ENCODE measurements at places on chromosomes 7 and 10. TPM values are rescaled to one million over a fixed set of nuclear protein-coding genes. Genes with fewer than 3 reads are reported as not detected.
A peak's percentile ranks its signal among the peaks of the same experiment; 100 is the strongest.

Gene PNLIPRP3
- not detected for total RNA-seq

Gene AKR1C8
- not detected for total RNA-seq

Gene ELFN1
- 3.0 TPM for total RNA-seq

Gene HMX2
- 1.0 TPM for total RNA-seq

Gene PAX4
- not detected for total RNA-seq

Gene CYTH3
- 12.3 TPM for total RNA-seq

Gene MIOS
- total RNA-seq = 52.3 TPM

Gene FZD8
- 14.2 TPM for total RNA-seq

Gene FAM25C
- not detected for total RNA-seq

Gene C10orf90
- total RNA-seq = 0.45 TPM

Gene HMX3
- total RNA-seq = not detected

GRCh38 chr7:155792315-155792960, 19.8 kb downstream of the SHH start:
- no peaks in the 10 kb centered on the region for H3K36me3 ChIP-seq
- no peak overlapping the region for H3K4me3 ChIP-seq
- H3K27me3 ChIP-seq = no peaks in the 10 kb centered on the region
- DNase-seq = no peak
- no peak overlapping the region for H3K27ac ChIP-seq
- no peaks in the 10 kb centered on the region for H3K4me1 ChIP-seq

DNA sequence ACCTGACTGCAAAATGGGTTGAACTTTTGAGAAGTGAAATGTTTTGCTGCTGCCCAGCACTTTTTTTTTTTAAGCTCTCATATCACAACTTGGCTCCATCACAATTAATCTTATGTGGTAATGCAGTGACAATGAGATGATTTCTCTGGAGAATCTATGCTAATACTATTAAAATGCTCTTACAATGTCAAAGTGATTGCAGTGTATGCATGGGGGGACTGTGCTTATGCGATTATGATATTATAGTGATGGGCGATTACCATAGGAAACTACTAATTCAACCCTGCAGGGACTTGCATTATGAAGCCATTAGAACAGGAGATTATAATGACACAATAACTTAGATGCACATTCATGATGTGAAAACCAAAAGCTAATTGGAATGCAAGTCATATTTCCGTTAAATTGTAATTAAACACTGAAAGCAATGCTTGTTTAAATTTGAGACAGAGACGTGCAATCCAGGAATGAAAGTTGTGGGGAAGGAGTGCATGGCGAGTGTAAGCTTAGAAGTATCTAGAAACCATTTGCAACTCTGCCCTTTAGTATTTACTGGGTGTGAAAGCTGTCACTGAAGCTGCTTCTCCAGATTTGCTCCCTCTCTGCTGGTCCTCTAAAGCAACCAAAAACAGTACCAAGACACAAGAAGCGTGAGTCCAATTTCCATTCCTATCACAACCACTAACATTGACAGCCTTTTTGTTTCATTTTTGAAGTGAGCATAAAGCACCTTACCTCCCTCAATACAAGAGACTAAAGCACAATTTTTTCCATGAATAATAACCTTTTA, 21.6 kb downstream of the PTER start:
- no peaks in the 10 kb centered on the region for H3K4me1 ChIP-seq
- no peaks in the 10 kb centered on the region for H3K27me3 ChIP-seq
- H3K4me3 ChIP-seq = no peak overlapping the region
- no peaks in the 10 kb centered on the region for H3K36me3 ChIP-seq

DNA sequence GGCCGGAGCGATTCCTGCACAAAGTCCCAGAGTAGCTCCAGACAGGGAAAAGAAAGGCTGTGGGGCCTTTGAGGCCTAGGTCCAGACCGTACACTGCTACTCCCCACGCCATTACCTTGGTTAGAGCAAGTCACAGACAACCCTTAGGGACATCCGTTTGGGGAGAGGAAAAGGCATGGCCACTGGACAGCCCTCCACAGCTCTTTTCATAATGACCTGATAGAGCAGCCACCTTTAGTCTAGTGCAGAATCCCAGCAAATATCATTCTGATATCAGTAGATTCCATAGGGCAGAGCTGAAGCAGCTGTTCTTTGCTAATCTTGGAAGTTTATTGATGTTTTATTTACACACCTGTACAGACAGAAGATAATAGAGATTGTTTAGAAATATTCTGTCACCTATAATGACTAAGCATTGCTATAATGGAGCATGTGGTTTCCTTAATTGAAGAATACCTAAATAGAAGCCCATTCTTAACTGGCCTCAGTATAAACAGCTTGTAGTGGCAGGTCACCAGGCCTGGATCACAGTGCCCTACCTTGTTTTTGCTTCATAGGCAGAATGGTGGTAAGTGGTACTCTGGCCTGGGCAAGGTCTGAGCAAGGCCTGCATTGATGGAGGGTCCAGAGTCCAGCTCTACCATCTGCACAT, 27.9 kb downstream of the OGDH start:
- H3K27me3 ChIP-seq = no peaks in the 10 kb centered on the region
- H3K27ac ChIP-seq = peak overlapping the region; percentile 68
- no peak overlapping the region for H3K4me3 ChIP-seq
- no peak for DNase-seq

- H3K4me3 ChIP-seq = no peak overlapping the region
- H3K27me3 ChIP-seq = no peaks in the 10 kb centered on the region
- DNase-seq = no peak
- H3K36me3 ChIP-seq = no peaks in the 10 kb centered on the region
- H3K4me1 ChIP-seq = no peaks in the 10 kb centered on the region
Measured at GRCh38 chr10:89515031-89515841, 20.2 kb downstream of the SLC16A12 start.

GRCh38 chr10:51950996-51951555, 251.7 kb upstream of the CSTF2T start:
- no peak for DNase-seq
- no peaks in the 10 kb centered on the region for H3K4me1 ChIP-seq
- H3K27me3 ChIP-seq = no peaks in the 10 kb centered on the region
- no peak overlapping the region for H3K4me3 ChIP-seq
- H3K36me3 ChIP-seq = no peaks in the 10 kb centered on the region

GRCh38 chr10:122997864-122998263, 10.7 kb downstream of the IKZF5 start:
- H3K27me3 ChIP-seq = no peaks in the 10 kb centered on the region
- H3K36me3 ChIP-seq = no peaks in the 10 kb centered on the region

DNA sequence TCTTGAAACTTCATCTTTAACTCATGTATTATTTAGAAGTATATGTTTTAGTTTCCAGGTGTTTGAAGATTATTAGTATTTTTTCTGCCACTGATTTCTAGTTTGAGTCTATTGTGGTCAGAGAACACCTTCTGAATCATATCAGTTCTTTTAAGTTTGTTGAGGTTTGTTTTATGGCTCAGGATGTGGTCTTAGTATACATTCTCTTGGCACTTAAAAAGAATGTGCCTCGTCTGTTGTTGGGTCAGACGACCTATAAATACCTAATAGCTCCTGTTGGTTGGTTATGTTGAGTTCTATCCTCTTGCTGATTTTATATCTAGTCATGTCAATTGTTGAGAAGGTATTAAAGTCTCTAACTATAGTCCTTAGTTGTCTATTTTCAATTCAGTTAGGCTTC, 15.9 kb downstream of the TDRD1 start:
- H3K27ac ChIP-seq = no peak overlapping the region
- no peaks in the 10 kb centered on the region for H3K36me3 ChIP-seq
- DNase-seq = no peak
- no peaks in the 10 kb centered on the region for H3K27me3 ChIP-seq
- H3K4me1 ChIP-seq = no peaks in the 10 kb centered on the region
- H3K4me3 ChIP-seq = no peak overlapping the region

- H3K27me3 ChIP-seq = no peaks in the 10 kb centered on the region
- H3K27ac ChIP-seq = no peak overlapping the region
- no peaks in the 10 kb centered on the region for H3K36me3 ChIP-seq
Measured at GRCh38 chr7:42993038-42993437, 60.9 kb downstream of the MRPL32 start.

- no peak overlapping the region for H3K4me3 ChIP-seq
- H3K27ac ChIP-seq = no peak overlapping the region
- DNase-seq = no peak
- no peaks in the 10 kb centered on the region for H3K27me3 ChIP-seq
- H3K4me1 ChIP-seq = no peaks in the 10 kb centered on the region
Measured at GRCh38 chr7:113561446-113561845, 357.4 kb downstream of the PPP1R3A start.

DNA sequence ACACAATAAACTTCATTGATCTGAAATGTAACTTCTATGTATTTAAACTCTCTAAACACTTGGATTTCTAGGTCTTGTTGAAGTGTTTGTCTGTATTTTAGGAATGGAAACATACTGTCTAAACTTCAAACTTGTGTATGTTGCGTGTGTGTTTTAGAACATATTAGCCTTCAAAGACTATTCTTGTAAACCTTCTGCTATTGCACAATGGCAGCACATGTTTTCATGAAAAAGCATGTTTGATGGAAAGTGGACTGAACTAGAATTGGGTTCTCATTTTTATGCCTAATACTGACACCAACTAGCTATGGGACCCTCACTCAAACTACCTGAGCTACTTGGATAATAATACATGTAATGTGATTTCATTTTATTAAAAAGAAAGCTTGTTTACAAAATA, 592.6 kb downstream of the IPMK start:
- no peak overlapping the region for H3K27ac ChIP-seq
- H3K4me1 ChIP-seq = no peaks in the 10 kb centered on the region
- no peak overlapping the region for H3K4me3 ChIP-seq
- no peaks in the 10 kb centered on the region for H3K36me3 ChIP-seq
- no peak for DNase-seq

Data from prostate gland (tissue), 2 donors.